Heart left ventricle (tissue), 16 donors: ENCODE measurements at places on chromosomes 16 and 17.
A peak's percentile ranks its signal among the peaks of the same experiment; 100 is the strongest.

DNA sequence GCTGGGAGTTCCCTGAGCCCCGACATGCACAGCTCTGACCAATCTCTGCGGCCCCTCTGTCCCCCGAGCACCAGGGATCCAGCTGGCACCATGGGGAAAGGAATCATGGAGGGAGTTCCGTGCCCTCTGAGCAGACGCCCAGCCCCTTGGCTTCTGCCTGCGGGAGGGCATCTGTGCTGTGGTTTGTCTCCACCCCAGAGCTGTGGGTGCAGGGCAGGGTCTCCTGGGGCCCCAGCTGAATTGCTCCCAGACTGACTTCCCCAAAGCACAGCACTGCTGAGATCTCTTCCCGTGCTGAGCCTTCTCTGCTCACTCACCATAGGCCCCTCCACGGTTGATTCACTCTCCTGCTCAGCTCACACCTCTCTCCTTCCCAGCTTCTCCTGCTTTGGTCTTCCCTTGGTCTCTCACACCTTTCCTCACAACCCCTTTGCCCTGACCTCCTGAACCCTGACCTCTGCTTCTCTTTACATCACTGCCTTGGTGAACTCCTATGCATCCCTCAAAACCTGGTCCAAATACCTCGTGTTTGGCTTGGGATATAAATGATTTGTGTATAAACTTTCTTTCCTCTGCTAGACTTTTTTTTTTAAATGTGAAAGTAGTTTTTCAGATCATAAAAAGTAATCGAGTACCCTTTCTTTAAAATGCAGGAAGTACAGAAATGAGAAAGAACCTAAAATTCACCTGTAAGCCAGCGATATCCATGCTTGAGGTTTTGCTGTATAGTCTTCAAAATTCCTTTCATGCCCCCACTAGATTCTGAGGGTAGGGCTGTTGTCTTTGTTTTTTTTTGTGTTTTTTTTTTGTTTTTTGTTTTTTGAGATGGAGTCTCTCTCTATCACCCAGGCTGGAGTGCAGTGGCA, 265.3 kb downstream of the SEC14L1 start:
- DNase-seq, result no peak

GRCh38 chr16:86365513-86366273, 144.6 kb upstream of the FOXF1 start:
- no peak for DNase-seq

GRCh38 chr17:65143889-65144604, 6.9 kb downstream of the RGS9 start:
- DNase-seq, result no peak

DNA sequence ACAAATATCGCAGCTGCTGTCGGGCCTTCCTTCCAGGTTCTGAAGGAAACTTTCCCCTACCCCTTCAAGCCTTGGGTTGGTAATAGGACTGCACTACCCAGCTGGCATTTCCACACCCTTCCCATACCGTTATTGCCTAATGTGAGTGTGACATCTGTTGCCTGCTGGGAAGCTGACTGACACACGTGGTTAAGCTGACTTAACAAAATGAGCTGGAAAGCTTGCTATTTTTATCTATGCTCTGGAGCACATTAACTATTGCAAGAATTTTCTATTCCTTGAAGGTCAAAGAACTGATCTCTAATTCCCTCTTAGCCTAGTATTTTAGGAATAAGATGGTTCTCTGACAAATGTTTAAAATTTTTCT, 79.5 kb downstream of the PMP22 start:
- DNase-seq, result peak; percentile 60

- DNase-seq, result peak; percentile 34
Observed at GRCh38 chr16:88132836-88133506, 181.7 kb downstream of the BANP start.

DNA sequence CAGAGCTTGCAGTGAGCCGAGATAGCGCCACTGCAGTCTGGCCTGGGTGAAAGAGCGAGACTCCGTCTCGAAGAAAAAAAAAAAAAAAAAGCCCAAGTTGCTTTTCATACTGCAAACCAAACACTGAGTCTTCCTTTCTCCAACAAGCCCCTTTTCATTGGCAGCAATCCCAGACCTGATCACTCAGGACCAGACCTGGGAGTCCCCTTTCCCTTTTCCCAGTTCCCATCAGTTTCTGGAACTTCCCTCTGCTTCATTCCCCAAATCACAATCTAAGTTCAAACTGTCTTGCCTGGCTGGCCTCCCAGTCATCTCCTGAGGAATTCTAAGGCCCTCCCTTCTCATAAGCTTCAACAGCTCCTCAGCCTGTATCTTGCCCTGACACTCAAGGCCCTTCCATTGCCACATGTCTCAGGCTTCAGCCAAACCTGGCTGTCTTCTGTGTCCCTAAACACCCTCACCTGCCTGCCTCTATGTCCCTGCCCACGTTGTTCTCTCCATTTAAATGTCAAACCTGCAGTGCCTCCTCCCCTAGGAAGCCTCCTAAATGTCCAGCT, 11.8 kb upstream of the PHF12 start:
- peak; percentile 0 for DNase-seq

DNA sequence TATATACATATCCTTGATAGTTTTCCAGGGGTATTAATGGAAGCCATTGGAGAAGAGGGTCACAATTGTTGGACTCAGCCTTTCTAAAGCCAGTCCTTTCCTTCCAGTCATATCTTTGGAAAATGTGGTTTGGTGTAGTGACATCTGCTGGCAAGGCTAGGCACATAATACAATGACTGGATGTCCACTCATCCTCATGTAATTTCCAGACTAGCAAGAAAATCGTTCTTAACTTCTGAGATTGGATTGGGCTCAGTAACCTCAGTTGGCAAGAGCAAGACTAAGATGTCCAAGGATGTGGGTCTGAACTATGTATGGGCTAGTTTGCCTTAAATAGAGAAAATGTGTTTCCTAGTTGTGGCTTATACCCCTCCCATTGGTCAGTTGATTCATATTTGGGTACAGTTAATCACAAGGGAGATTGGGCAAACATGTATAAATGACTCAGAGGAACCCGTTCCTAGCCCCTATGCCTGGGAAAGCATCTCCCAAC, 8.7 kb upstream of the KAT7 start:
- DNase-seq, result peak; percentile 36

DNA sequence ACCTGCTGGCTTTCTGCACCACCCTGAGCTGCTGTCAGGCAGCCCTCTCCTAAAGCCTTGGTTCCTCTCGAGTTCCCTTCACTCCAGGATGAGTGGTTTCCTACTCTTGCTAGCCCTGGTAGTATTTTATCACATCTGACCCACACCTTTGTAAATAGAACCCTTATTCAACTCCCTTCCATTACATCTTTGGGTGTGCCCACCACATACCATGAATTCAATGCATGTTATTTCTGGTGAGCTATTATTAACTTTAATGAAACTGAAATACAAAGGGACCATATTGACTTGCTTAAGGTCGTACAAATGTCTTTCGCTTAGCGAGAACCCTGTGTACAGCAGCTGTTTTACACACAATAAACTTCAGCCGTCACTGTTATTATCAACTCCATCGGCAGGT, 521.3 kb downstream of the GRIN2A start:
- DNase-seq, result no peak

- peak; percentile 89 for DNase-seq
Observed at GRCh38 chr16:66406534-66407221, 20.4 kb upstream of the BEAN1 start.

- DNase-seq, result no peak
Observed at GRCh38 chr17:11668618-11669017, 70.3 kb downstream of the DNAH9 start.

DNA sequence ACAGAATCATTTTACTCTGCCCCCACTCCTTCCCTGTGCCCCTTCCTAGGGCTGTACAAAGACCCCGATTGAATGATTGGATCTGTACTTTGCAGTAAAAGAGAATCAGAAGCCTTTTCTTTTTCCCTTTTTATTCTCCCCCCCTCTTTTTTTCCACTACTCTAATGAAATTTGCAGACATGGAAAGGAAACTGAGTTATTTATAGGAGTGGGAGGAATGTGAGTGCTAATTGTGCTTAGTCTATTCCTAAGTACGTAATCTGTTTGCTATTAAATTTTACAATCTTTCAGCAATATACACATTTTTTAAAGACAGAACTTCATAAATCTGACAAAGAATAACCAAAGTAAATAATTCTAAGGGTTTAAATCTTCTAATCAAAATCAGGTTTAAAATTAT, 314.3 kb downstream of the MAP2K6 start:
- no peak for DNase-seq

DNA sequence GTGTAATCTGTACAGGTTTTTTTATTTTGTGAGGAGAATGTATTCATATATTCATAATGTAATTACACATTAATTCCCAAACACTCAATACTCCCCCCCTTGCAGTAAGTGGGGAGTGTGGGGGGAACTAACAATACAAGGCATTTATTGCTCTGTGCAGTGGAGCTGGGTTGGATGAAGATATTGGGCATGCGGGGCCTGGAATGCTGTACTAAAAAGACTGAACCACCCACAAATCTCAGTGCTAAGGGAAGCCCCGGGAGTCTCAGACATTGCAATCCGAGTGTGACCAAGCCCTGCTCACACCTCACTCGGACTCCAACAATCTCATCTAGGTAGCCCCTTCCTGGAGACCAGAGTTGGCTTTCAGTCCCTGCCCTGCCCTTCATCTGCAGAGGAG, 6.0 kb downstream of the PLLP start:
- DNase-seq, result no peak

DNA sequence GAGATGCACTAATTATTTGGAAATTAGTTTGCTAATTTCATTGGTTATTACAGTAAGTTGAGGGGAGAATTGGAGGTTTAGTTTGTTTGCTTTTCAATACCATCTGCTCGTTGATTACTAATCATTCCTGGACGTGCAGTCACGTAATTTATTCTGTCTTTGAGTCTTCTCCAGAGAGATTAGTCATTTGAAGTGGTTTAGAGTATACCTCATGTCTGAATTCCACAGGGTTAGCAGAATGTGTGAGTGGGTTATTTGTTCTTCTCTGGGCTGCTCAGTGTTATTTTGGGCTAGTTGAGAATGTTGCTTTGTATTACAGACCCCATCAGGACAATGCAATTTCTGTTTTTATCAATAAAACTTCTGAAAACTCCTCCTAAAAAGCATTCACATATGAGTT, 265.0 kb downstream of the RBFOX1 start:
- no peak for DNase-seq

- DNase-seq, result peak; percentile 82
Observed at GRCh38 chr16:68040506-68041288, 17.6 kb downstream of the DUS2 start.

- no peak for DNase-seq
Observed at GRCh38 chr17:78476973-78477372, 98.5 kb downstream of the PGS1 start.

DNA sequence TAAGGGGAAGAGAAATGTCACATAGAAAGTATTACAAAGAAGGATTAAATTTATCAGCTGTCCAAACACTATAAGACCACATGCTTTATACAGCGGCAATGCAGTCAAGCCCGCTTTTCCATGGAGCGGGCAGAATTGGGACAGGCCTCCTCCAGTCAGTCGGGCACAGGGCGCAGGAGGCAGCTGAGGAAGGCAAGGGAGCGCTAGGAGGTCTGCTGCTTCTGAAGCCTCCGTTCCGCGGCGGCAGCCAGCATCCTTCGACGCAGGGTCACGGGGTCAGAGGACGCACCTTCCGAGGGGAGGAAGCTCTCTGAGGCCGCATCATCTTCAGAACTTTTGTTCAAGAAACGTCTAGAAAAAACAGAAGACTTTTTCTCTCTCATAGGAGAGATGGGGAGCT, 62.6 kb downstream of the AMFR start:
- peak; percentile 7 for DNase-seq

DNA sequence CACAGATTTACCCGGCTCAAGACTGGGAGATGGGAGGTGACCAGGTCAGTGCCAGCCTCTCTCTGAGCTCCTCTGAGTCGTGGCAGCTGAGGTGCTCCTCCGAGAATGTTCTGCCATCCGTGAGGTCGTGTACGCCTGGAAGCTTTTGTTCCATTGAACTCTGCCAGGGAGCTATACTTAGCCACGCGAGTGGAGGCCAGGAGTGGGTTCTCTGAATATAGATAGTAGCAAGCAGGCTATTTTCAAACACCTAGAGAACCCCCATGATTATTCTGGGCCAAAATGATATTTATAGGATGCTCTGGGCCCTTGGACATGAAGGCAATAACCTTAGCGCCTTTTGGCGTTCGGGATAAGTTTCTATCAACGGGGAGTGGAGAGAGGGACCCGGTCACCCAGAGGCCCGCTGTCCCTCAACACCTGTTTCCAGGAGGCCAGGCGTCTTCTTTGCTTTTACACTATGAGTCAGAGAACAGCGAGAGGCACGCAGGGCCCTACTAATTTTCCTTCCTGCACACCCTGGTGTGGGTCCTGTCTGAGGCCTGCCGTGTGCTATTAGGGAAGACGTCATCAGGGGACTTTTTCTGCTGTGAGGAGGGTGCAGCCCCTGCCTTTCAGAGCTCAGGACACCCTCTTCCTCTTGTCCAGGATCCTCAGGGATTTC, 11.0 kb upstream of the MVD start:
- peak; percentile 63 for DNase-seq

GRCh38 chr17:2362016-2362415, 24.7 kb downstream of the SGSM2 start:
- DNase-seq, result no peak

GRCh38 chr16:80440667-80441066, 100.1 kb upstream of the DYNLRB2 start:
- DNase-seq, result no peak

DNA sequence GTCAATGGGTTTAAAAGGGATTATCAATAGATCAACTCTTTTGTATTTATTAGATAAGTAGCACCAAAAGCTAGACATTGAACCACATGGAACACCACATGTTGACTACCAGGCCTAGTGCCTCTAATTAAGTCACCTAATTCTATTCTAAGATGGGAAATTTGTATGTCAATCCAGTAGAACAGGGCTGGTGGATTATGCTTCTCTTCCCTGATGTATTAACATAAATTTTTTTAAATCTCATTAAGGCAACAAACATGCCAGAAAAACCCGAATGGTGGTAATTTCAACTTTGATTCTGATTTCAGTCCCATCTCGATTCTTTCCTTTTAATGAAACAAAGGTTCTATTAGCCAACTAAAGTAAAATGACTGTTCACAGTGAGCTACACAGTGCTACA, 92.6 kb downstream of the KANSL1 start:
- DNase-seq, result no peak

DNA sequence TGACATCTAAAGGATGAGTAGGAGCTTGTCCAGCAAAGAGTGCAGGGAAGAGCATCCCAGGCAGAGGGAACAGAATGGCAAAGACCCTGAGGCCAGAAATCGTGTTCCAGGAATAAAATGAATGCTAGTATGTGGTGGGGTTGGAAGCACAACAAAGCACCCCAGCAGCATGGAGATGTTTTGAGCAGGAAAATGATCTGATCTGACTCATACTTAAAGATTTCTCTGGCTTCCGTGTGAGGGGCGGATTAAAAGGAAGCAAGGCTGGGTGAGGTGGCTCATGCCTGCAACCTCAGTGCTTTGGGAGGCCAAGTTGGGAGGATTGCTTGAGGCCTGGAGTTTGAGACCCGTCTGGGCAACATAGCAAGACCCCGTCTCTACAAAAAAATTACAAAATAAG, 2.3 kb downstream of the SLC5A11 start:
- no peak for DNase-seq
